Stimulated activated naive CD8-positive, alpha-beta T cell treated with anti-CD3 and anti-CD28 coated beads, Interleukin-15, Interleukin-2, amounts not matched to agents 100 U/mL and 50 U/mL, for 24 hours (primary cell): ENCODE measurements at places on chromosomes 2 and 18.

- DNase-seq: no peak
Observed at GRCh38 chr2:170571612-170572011, 143.5 kb upstream of the SP5 start.

GRCh38 chr2:206989311-206989710, 50.0 kb downstream of the CPO start:
- peak; percentile 25 for DNase-seq

DNA sequence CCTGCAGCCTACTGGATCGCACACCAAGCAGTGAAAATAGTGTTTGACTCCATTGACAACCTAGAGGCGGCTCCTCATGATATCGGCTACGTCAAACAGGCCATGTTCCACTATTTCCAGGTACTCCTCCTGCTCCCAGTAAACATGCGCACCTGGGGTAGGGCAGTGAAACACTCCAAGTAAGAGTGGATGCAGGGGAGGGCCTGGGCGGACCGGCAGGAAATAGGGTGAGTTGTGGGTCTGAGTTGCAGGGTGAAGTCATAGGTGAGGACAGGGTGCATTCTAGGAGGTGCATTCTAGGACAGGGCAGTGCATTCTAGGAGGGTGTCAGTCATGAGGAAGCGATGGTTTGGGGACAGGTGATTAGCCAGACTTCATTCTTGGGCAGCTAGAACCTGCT, 5.0 kb downstream of the NAGK start:
- no peak for DNase-seq

DNA sequence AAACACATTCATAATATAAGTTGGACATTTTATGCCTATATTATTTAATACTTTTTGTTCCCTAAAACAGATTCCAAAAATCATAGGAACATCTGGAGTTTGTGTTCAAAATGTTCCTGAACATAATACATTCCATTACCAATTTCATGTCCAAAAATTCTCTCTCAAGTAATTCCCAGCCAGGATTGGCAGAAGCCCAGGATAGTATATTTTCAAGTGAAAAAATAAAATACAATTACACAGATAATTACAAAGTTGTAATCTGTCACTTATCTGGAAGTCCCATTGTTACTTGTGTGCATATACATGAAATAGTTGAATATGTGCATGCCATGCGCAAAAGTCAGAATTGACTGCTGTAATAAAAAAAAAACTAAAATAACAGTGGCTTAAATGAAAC, 5.2 kb upstream of the SCN7A start:
- no peak for DNase-seq

- DNase-seq: no peak
Observed at GRCh38 chr2:42999391-42999841, 207.0 kb upstream of the HAAO start.

- DNase-seq: no peak
Observed at GRCh38 chr18:23200756-23201155, 65.5 kb downstream of the CABLES1 start.

GRCh38 chr18:3234457-3234856, 13.1 kb upstream of the MYL12A start:
- no peak for DNase-seq

GRCh38 chr2:133333181-133333580, 235.1 kb downstream of the NCKAP5 start:
- DNase-seq: no peak

- no peak for DNase-seq
Observed at GRCh38 chr18:28960146-28960545, 783.2 kb upstream of the CDH2 start.

DNA sequence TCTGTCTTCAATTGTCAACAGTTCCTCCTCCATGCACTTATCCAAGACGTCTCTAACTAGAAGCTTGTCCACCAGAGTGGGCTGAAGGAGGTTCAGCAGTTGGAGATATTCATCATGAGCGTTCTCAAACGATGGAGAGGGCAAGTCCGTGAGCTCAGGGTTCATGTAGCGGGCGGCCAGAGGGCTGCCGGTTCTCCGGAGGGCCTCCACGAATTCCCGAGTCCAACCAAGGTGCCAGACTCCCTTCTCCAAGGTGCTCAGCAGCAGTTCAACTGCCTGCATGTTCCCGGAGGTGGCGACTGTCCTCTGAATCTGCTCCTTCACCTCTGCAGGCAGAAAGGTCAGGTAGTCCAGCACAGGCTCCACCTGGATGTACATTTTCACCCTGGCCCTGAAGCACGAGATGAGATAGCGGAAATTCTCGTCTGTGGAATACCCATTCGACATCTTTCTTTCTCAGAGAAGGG, 590 bp downstream of the IFIH1 start:
- DNase-seq: peak; percentile 39

DNA sequence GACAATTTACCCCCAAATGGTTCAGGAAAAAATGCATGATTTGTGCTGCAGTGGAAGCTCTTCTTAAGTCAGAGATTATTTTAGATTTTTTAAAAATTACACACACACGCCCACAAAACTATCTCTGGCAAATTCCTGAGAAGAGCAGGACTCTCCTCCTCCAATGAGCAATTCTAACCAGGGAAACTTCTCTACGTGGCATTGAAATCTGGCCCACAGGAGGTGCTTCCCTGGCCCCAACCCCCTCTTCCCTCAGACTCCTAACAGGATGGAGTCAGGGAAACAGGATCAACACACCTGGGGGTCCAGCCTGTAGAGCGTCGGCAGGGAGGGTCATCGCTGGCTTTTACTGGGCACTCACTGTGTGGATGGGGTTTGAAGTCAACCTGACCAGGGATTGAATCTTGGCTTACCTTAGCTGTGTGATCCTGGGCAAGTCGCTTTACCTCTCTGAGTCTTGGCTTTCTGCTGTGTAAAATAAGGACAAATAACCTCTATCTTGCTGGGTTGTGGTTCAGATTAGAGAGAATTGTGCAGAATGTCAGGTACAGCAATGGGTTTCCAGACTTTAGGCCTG, 65.4 kb upstream of the ASAP2 start:
- DNase-seq: no peak

DNA sequence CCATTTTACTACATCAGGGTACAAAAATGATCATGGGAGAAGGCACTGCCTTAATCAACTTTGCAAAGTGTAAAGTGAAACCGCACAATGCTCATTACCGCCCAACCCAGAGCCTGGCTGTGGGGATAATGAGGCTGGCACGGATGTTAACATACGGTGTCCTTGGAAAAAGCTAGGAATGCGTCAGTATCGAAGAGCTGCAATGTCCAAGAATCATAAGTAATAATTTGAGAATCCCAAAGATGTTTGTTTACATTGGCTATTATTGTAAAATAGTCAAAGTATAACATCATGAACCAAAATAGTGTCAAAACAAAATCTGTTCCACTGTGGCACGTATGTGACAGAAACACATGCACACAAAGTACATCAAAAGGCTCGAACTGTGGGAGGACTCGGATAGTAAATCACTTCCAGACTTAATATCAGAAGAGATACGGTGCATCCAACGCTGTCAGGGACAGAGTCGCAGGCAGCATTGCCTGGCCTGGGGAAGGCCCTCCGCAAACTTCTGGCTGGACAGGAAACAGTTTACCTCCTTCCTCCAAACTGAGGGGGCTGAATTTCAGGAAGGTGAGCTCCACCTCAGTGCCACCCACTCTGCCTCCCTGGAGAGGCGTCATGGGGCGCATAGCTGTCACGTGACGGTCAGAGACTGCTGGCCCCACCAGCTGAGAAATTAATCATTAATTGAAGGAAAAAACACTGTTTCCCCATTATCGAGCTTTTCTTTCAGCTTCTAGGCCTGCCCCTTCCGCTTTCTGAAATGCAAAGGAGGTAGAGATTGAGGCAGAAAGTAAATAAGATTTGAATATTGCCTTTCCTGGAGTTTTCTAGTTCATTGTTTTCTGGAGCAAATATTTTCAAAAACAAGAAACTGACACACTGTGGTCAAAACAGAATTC, 1.8 kb upstream of the ID2 start:
- no peak for DNase-seq

GRCh38 chr18:34649080-34649479, 61.0 kb upstream of the DTNA start:
- DNase-seq: no peak

- DNase-seq: no peak
Observed at GRCh38 chr18:75324686-75325257, 102.7 kb downstream of the SMIM21 start.

GRCh38 chr2:229467783-229468182, 196.7 kb upstream of the PID1 start:
- no peak for DNase-seq

GRCh38 chr2:188820576-188820975, 153.6 kb upstream of the COL3A1 start:
- no peak for DNase-seq

DNA sequence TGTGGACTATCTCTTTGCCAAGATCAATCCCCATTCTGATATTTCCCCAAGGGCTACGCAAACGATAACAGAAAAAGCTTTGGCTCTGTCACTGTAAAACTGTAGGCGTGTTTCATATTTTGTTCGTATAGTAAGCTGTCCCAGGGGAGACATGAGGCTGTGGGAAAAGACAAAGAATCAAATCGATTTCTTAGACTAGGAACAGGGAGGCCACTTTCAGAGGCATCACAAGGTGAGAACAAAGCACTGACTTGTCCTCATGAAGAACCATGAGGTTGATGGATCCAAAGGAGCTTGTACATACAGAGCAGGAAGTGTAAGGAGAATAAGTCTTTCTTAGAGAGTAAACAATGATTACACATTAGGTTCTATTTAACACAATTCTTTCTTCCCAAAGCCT, 255.7 kb downstream of the HNMT start:
- no peak for DNase-seq

- DNase-seq: no peak
Observed at GRCh38 chr2:158300394-158300793, 156.2 kb downstream of the CCDC148 start.

GRCh38 chr2:43019025-43019367, 207.4 kb downstream of the ZFP36L2 start:
- DNase-seq: no peak

DNA sequence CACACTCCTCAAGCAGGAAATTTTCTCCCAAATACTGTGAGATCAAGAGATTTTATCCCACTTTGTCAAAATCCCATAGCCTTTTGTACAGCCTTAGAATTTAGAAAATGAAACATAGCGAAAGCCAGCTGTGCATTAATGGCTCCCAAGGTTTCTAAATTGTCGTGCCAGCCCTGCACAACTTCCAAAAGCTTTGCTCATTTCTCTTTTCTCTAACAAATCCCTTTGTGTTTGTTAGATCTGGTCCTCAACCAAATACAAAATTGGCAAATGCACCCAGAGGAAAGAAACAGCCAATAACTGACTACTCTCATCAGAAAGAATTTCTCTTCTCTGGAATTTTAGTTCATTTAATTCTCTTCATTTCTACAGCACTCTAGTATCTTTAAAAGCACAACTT, 361.1 kb downstream of the INSIG2 start:
- DNase-seq: no peak

DNA sequence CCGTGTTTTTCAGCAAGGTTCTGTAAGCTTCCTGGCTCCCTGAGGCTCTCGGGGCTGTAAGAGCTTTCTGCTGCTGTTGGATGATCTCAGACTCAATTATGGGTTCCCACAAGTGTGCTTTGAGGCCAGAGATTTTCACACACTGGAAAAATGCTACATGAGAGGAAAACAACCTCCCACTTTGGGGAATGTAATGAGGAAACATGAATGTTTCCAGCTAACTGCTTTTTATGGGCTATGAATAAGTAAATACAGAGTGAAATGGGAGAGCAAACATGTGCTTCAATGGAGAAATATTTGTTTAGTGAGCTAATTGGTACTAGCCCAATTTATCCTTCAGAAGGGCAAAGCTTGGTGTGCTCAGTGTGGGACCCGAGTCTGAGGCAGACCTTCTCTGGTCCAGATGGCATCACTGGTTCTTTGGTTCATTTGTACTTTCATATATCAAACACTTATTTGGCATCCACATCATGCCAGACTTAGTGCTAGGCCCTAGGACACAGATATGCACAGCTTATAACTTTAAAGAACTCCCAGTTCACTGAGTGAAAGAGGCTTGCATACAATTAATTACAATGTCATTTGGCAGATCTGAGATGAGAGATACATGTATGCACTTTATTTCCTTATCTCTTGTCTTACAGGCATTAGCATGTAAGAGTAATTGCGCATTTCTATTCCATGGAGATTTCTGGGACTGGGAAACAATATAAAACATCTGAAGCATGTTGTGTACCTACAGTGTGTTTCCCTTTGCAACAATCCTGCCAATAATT, 248.8 kb downstream of the RDH14 start:
- DNase-seq: no peak

DNA sequence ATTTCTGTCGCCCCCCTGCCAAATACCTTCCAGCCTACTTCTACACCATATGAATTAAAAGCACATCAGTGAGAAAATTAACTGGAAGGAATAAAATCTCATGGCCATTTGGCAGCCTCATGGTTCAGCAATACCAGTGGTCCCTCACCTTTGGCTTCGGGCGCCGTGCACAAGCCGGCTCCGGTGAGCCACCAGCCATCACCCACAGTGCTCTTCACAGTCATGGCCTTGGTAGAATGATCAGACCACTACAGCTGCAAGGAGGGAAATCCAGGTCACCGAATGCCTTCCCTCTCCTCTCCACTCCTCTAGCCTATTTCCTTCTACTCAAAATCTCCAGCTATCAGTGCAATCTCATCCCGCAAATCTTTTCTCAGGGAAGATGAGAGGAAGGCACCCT, 239.1 kb downstream of the C1D start:
- DNase-seq: no peak

DNA sequence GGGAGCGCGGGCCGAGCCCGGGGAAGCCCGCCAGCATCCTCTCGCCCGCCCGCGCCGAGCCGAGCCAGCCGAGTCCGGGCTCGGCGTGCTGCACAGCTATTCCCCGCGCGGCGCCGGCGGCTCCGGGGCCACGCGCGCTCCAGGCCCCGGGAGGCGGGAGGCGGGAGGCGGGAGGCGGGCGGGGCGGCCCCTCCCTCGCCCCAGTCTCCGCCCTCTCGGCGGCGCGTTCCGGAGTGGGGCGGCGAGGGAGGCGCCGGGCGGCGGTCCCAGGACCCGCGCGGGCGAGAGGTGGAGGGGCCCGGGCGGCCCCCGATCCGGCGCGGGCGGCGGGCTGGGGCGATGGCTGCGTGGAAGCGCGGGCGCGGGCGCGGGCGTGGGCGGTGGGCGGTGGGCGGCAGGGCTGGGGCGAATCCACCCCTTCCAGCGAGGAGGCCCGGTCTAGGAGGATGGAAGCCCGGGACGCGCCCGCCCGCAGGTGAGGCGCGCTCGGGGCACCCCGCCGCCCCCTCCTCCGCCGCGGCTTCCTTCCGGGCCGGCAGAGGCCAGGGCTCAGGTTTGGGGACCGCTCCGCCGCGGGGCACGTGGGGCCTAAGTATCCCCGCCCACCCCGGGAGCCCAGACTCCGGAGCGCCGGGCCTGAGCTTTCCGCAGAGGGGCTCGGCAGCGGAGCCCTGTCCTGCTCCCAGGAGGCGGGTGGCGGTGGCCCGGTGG, at the start of gene ADCY3:
TSS of gene ADCY3 (minus strand) at position 140 of the 711 bp plus-strand sequence. CDS start 1,250 bp downstream, outside the sequence.
- peak; percentile 76 for DNase-seq

DNA sequence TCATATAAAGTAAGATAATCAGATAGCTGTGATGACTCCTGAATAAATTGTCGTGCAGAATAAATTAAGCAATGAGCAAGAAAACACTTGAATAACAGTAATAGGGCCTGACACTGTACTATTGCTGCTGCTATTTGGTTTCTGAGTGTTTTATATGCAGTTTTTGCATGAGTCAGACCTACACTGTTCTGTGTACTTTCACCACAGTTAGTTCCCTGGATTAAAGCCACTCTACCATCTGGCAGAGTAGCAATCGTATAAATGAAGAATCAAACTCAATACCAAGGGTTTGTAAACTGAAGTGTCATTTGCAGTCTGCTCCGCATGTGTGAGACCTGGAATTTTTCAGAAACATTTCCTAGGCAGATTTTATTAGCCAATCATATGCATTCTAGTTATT, 398.6 kb upstream of the CDH7 start:
- DNase-seq: no peak

- no peak for DNase-seq
Observed at GRCh38 chr2:216619411-216620393, 13.5 kb upstream of the IGFBP2 start.

- DNase-seq: no peak
Observed at GRCh38 chr2:104431701-104432121, 422.2 kb upstream of the POU3F3 start.
